ENCODE measurements at places on chromosomes 6 and 20.

DNA sequence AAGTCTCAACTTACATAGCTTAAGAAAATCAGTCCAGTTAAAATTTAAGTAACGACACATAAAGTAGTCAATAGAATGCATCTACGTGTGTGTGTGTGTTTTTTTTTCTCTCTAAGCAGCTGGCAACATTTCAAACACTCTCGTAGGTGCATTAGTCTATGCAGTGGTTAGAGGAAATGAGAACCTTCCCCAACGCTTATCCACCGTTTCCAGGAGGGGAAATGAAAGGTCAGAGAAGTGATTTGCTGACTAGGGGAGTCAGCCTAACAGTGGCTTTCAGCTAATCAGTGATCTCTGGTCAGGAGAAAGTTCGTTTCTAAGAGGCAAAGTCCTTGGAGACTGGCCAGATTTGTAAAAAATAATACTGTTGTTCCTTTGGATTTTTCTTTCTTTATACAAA lies 806.6 kb downstream of the C6orf118 start:
- no peak for DNase-seq

DNA sequence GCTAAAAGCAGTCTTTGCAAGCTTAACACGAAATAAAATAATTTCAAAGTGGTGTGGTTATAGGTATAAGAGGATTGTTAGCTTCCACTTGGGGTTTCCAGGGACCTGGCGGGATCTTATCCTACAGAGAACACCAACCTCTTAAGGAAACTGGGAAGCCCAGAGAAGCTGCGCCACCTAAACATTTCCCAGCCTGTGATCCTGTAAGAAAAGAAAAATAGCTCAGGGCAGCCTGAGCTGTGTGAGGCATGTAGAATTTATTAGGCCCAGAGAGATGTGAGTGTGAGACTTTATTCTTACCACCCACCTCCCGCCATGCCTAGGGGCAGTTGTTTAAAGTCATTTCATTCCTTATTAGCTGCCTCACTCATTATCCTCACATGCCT lies 54.1 kb downstream of the CCN2 start:
- no peak for DNase-seq

GRCh38 chr6:34546551-34547321 lies 9.4 kb downstream of the SPDEF start:
- DNase-seq = no peak

GRCh38 chr6:45571159-45571558 lies 193.4 kb upstream of the SUPT3H start:
- no peak for DNase-seq

- DNase-seq = no peak
Observed at GRCh38 chr20:10806539-10806938, 132.7 kb upstream of the JAG1 start.

GRCh38 chr6:169248521-169248971 lies 5.1 kb downstream of the THBS2 start:
- no peak for DNase-seq

- no peak for DNase-seq
Observed at GRCh38 chr6:54579011-54579410, 267.6 kb upstream of the FAM83B start.

DNA sequence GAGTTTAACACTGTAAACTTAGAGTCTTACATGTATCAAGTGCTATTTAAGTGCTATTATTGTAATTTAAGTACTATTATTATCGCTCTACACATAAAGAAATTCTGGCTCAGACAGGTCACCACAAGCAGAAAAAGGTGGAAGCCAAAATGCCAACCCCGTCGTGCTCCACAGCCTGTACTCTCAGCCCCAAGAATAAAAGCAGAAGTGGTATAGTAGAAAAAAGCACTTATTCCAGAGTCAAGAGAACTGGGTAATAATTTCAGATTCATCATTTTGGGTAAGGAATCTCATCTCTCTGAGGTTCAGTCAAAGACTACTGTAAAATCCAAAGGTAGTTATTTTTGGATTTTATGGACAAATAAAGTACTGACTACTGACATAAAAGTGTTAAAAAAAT lies 943 bp downstream of the ZUP1 start:
- DNase-seq = no peak

DNA sequence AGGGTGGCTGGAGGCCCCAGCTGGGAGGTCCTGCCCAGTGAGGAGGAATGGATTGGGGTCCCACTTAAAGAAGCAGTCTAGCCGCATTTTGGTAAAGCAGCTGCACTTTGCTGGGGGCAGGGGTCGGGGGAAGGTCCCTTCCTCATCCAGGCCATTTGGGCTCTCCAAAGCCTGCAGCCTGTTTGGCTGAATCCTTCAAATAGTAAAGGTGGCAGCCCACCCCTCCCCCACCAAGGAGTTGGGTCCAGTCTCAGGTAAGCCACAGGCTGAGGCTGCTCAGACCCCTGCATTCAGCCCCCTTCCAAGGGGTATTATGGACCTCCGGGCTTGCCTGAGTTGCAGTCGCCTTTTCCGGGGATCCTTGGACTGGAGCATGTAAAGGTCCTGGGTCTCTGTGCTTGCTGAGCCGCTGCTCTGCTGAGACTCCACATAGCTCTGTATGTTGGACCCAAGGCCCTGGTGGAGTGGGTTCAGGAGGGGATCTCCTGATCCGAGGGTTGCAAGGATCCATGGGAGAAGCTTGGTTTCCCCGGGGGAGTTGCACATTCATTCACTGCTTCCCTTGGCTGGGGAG lies 417.4 kb downstream of the KHDRBS2 start:
- DNase-seq = no peak

GRCh38 chr20:58996226-58996611 lies 10.8 kb downstream of the CTSZ start:
- no peak for DNase-seq

DNA sequence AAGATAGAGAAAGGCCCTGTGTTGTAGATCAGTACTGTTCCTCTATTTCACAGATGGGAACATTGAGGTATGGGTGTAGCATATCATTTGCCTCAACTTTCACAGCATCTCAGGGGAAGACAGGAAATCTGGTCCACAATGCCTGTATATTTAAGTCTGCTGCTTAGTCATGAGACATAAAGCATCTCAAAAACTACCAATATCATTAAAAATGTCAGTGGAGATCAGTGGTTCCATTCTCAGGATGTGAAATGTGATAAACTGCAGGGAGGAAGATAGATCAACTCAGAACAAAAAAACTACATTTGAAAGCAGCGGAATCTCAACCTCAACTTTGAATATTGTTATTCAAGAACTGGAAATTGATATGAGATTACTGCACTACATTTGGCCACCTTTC lies 192.9 kb upstream of the PREP start:
- DNase-seq = no peak

GRCh38 chr6:27830212-27830599 lies 82.0 kb downstream of the OR2B2 start:
- no peak for DNase-seq

GRCh38 chr6:169837529-169838250 lies 86.3 kb downstream of the ERMARD start:
- DNase-seq = no peak

DNA sequence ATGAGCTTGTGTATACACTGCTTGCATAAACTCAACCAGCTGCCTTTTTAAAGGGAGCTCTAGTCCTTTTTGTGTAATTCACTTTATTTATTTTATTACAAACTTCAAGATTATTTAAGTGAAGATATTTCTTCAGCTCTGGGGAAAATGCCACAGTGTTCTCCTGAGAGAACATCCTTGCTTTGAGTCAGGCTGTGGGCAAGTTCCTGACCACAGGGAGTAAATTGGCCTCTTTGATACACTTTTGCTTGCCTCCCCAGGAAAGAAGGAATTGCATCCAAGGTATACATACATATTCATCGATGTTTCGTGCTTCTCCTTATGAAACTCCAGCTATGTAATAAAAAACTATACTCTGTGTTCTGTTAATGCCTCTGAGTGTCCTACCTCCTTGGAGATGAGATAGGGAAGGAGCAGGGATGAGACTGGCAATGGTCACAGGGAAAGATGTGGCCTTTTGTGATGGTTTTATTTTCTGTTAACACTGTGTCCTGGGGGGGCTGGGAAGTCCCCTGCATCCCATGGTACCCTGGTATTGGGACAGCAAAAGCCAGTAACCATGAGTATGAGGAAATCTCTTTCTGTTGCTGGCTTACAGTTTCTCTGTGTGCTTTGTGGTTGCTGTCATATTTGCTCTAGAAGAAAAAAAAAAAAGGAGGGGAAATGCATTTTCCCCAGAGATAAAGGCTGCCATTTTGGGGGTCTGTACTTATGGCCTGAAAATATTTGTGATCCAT lies 15.3 kb downstream of the TNFAIP3 start:
- DNase-seq = peak; percentile 54

DNA sequence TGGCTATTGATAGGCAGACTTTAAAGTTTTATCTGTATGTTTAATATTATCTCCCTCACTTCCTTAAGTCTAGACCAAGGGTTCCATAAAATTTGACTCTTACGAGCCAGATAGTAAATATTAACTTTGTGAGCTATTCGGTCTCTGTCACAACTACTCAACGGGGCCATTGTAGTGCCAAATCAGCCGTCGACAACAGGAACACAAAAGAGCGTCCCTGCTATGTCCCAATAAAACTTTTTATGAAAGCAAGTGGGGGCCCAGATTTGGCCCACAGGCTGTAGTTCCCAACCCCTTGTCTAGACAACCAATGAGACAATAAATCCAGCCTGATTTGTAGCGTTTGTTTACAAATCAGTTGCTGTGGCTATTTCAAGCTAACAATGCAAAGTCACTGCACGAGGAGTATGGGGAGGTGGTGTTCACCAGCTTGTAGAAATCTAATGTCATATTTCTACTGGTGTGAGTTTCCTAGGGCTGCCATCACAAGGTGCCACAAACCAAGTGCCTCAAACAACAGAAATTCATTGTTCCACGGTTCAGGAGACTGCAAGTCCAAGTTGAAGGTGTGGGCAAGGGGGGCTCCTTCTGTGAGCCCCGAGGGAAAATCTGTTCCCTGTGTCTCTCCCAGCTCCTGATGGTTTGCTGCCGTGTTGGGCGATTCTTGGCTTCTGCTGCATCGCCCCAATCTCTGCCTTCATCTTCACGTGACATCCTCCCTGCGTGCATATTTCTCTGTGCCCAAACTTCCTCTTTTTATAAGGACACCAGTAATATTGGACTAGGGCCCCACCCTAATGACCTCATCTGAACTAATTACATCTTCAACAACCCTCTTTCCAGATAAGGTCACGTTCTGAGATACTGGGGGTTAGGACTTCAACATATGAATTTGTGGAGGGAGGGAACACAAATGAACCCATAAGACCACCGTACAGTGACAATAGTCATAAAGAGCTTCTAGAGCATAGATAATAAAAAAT lies 356.0 kb upstream of the JARID2 start:
- DNase-seq = peak; percentile 37

DNA sequence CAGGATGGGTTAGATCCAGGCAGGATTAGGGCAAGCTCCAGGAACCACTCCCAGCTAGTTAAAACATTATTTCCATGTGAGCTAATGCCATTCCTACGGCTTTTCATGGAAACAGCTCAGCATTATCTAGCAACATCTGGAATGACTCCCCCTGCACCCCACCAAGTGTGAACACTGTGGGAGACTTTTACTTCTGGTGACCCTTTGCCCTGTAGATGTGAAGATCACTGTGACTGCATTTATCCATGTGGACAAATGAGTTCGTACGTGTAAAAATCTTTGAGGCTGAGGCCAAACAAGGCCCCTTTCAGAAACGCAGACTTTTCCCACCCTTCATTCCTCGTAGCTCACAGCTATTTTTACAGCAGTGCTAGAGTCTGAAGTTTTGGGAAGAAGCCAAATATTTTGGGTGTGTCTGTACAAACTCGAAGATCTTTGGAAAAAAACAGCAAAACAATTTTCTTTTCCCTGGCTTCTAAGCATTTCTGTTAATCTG lies 221.8 kb upstream of the SOX4 start:
- no peak for DNase-seq

- DNase-seq = no peak
Observed at GRCh38 chr6:123902738-123903313, 99.2 kb downstream of the NKAIN2 start.

GRCh38 chr6:8172530-8172929 lies 70.2 kb upstream of the EEF1E1 start:
- no peak for DNase-seq

- no peak for DNase-seq
Observed at GRCh38 chr6:56079751-56080540, 167.4 kb downstream of the COL21A1 start.

GRCh38 chr6:37862430-37862829 lies 42.9 kb downstream of the ZFAND3 start:
- DNase-seq = no peak

DNA sequence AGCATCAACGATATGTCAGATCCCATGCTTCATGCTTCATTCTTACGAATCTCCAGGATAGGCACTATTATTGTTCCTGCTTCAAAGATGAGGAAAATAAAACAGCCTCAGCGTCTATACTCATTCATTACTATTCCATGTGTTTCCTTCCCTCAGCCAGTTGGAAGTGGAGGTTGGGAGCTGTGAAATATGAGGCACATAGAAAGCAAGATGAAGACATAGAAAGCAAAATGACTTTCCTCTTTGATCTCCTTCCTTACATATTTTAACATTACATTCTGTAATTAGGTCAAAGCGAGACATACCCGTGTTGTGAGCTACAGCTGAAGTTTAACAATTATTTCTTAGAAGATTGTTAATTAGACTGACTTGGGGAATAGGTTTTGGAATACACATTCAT lies 125.4 kb downstream of the FYN start:
- DNase-seq = no peak

- DNase-seq = no peak
Observed at GRCh38 chr6:83976037-83976755, 57.4 kb upstream of the MRAP2 start.

GRCh38 chr6:84442208-84442607 lies 214.8 kb upstream of the CEP162 start:
- no peak for DNase-seq

DNA sequence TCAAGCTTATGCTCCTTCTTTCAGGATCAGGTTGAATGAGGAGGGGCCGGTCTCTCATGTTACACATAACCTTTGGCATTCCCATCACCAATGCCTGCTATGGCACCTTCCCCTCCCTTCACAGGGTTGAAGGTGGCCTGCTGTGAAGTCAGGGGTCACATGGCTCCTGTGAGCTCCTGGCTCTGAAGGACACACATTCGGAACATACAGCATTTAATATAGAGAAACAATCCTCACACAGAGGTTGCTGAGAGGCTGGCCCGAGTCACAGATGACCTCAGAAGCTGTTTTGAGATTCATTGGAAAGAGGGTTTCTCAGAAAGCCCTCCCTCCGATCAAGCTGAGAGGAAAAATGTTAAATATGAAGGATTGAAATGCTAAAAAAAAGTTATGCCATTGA lies 82.1 kb downstream of the PSMG4 start:
- no peak for DNase-seq

DNA sequence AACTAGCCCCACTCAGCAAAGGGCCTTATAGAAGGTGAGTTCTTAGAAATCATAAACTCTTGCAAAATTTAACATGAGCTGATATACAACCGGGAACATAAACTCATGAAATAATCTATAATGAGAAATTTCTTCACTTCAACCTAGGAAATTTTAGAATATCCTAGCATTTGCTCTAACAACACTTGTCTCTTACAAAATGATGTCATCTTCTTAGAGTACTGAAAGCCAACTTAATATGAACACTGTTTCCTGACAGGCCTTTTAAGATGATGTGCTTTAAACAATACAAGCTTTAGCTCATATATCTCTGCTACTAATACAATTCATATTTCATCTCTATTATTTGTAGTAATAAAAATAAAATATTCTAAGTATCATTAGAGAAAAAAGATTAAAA lies 932 bp downstream of the PACRG start:
- DNase-seq = no peak

- no peak for DNase-seq
Observed at GRCh38 chr20:45456632-45457031, 12.9 kb upstream of the WFDC2 start.

Data from CD4-positive, alpha-beta T cell treated with Interleukin-1 beta for 1 hour (primary cell).